ENCODE measurements at places on chromosomes 3 and 15.

DNA sequence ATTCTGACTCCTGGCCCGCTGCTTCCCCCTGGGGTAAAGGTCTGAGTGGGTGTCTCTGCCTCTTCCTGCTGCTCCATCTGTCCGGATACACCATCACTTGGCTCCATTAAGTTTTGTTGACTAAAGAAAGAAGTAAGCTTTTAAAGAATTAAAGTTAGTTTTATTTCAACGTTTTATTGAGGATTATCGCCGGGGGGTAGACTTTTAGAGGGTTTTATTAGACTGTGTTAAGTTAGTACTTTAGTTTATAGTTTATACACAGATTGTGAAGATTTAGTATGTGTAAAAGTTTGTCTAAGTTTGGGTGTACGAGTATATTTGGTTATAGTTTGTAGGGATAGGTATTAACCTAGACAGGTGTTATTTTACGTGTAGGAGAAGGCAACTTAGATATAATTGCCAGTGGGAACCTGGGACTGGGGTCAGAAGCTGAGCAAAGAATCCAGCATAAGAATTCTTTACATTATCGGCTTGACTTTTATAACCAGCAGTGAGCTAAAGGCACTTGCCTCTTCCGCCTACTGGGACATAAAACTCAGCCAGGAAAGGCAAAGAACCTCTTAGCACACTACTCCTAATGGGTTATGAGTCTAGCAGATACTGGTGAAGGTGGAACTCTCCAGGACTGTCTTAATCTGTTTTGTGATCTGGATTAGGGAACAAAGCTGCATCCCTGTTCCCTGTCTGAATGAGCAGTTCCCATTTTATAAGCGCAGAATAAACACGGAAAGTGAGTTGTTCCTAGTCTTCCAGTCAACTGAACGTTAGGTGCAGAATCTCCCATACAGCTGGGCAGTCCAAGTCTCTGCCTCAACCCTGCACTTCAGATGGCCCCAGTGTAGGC is 131.3 kb downstream of the FAM43A start:
- DNase-seq: no peak

- DNase-seq: peak; percentile 44
Measured at GRCh38 chr3:63521657-63522056, 130.8 kb upstream of the SNTN start.

DNA sequence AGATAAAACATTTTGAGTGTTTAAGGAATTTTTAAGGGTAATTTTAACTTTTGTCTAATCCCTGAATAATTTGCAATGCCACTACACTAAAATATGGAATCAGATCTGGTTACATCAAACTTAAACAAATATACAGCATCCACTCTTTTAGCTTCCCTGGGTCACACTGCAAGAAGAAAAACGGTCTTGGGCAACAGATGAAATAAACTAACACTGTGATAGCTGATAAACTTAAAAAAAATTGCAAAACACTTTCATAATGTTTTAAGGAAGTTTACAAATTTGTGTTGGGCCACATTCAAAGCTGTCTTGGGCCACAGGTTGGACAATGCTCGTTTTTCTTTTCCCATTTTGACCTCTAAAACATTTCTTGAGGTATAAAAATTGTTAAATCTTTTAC is 34.3 kb downstream of the CCDC66 start:
- DNase-seq: no peak

DNA sequence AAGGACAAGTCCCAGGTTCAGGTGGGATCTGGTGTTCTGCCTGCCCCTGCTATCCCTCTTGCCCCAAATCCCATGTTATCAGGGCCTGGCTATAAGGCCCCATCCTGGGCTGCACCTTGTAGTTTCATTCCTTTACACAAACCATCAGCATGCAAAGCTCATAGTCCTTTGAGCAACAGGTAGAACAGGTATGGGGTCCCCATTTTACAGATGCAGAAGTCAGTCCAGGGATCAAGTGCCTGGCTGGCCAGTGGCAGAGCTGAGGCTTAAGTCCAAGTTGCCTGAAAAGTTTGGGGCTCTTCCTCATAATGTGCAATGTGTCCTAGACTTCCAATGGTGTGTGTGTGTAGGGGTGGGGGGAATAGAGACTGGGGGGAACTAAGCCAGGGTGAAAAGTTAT is 11.9 kb downstream of the RBPMS2 start:
- DNase-seq: no peak

- no peak for DNase-seq
Measured at GRCh38 chr15:70704166-70704565, 59.2 kb downstream of the UACA start.

DNA sequence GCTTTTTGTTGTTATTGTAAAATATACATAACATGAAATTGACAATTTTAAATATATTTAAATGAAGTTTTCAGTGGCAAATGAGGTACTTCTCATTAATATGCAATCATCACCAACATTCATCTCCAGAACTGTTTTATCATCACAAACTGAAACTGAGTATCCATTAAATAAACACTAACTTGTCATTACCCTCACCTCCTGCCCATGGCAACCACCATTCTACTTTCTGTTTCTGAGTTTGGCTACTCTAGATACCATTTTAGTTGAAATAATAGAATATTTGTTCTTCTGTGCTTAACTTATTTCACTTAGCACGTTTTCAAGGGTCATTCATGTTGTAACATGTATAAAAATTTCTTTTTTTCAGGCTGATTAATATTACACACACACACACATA is 834.3 kb downstream of the PLOD2 start:
- DNase-seq: no peak

GRCh38 chr3:108430540-108430939 is 79.9 kb downstream of the MYH15 start:
- DNase-seq: peak; percentile 59

- no peak for DNase-seq
Measured at GRCh38 chr3:187288131-187288854, 3.2 kb downstream of the MASP1 start.

- no peak for DNase-seq
Measured at GRCh38 chr3:188218603-188219002, 64.6 kb downstream of the LPP start.

GRCh38 chr3:133512416-133513089 is 60.9 kb upstream of the CDV3 start:
- no peak for DNase-seq

GRCh38 chr3:46848271-46849044 is 14.8 kb downstream of the MYL3 start:
- DNase-seq: peak; percentile 59

DNA sequence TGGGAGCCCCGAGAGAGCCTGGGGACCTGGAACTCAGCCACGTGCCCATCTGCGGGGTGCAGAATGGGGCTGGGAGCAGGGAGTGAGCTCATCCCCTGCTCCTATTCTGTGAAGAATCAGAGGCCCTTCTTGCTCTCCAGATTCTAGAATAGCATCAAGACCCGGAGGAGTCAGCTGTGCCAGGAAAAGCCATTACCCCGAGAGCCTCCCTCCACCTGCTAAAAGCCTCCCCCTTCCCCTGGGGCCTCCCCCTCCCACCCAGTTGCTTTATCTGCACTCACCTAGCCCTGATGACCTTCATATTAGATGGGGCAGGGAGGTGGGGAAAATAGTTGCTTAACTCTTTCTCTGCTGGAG is 23.1 kb downstream of the CCDC33 start:
- no peak for DNase-seq

DNA sequence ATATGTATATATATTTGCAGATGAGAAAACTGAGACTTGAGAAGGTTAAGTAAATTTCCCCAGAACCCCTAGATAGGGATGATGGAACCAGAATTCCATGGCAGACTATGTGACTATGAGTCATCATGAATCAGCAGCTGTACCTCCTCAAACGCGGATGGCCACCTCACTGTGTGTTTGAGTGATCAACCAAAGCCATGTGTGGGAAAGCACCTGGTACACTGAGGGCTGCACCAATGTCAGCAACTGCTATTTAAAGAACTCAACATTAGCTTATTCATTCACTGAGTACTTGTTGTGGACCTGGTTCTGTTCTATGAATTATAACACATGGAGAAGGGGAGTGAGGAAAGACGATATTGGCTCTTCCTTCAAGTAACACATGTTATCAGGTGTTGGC is 377.0 kb downstream of the GAP43 start:
- DNase-seq: peak; percentile 83

DNA sequence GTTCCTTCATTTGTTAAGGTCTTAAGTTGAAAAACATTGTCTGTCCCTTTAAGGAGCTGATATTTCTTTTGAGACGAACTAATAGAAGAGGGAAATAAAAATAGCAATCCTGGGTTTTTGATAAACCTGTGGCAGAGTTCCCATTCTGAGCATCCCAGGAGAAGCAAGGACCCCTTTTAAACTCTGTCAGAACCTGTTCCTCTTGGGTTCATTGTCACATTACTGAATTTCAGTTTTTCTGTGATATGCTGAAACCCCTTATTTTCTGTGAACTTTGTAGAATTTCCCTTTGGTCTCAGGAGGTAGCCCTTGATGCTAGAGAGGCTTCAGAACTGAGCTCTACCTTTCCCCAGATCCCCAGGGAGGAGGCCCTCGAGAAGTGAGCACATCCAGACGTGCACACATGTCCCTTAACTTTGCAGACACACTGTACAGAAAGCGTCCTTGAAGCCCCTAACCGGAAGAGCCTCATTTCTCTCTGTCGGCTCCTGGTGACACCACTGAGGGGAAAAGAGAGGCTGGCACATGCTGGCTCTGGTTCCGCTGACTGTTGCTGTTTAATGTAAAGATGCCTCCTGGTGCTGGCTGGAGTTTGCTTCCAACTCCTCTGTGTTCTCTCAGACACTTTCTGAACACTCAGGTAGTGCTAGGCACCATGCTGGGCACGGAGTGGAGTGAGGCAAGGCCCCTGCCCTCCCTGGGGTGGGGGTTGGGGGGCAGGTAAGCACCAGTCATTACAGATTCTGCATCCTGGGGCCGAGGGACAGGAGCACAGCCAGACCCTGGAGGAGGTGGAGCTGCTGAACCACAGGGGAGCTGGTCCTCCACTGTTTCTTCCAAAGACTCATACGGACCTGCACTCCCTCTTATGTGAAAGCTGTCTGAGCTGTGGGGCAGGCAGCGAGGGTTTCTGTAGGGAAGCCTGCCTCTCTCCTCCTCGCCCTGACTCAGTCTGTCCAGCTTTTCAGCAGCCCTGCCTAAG is 77.5 kb downstream of the CHDH start:
- DNase-seq: no peak

DNA sequence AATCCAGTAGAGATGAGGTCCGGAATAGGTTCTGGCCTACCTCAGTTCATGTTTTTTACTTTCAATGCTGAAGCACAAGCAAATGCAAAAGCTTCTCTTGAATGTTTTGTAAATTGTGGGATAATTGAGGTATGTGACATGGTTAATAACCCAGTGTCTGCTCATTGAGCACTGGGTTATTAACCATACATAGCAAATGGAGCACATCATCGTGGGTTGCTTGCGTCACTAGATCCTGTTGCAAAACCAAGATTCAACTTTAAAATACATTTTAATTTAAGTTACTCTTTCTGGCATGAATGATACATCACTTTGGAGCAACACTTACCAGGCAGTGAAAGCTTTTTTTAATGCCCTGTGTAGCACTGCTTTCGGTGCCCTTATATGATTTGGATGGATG is 165.6 kb downstream of the IGF1R start:
- no peak for DNase-seq

- no peak for DNase-seq
Measured at GRCh38 chr3:191105418-191105817, 93.6 kb upstream of the OSTN start.

DNA sequence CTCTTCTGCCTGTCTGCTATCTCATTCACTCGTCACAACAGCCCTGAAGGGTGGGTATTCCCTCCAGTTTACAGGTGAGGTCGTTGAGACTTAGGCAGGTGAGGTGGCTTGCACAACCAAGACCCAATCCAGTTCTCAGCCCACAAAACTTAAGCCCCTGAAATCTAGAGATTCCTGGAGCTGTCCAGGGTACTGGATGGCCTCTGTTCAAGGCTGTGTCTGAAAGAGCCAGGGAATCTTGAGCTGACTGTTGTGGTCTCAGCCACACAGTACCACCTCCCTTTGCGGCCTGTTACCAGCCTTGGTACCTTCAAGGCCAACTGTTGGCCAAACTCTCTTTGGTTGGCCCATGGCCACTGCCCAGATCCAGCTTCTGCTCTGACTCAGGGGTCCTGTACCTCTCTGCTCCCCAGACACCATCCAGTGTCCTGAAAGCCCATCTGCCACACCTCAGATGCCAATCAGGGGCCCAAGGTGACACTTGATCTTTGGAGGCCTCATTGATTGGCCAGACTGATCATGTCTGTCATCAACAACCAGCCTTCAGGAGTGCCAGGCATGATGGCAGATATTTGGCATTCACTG is 10.9 kb upstream of the FAM107A start:
- peak; percentile 69 for DNase-seq

DNA sequence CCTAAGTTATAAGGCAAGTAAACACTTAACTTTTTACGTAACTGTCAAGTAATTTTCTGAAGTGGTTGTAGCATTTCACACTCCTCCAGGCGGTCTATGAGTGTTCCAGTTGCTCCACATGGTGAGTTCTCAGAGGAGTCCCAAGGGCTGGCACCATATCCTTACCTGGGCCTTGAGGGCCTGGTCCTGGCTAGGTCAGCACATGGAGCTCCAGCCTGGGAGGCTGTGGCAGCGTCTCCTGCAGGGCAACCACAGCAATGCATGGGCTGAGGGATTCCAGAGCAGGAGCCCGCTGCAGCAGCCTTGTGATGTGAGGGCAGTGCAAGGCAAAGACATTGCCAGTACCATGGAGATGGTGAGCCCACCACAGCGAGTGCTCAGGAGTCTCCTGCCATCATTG is 32.2 kb upstream of the LYZL4 start:
- DNase-seq: no peak

DNA sequence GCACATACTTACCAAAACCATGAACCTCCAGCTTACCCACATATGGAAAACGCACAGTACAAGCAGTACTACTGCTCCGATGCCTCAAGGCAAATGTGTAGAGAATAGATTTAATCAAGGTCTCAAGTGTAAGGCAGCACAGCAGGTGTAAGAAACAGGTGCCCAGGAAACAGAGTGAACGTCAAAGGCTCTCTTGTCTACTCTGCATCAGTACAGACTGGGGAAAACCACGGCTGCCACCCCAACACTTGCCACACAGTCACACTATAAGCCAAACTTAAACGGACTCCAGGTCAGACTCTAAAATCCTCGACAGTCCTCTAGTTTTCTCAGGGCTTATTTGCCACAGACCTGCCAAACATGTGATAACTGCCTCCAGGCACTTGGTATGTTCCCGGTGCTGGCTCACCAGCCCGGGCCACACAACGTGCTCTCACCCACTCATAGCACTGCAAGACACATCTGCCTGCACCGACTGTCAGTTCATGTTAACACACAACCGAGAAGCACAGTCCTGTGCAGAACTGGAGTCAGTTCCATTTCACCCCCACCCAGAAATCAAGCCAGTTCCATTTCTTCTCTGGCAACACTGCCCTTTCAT is 30.6 kb downstream of the ABCC5 start:
- no peak for DNase-seq
